ENCODE measurements at places on chromosomes 2 and 18.

DNA sequence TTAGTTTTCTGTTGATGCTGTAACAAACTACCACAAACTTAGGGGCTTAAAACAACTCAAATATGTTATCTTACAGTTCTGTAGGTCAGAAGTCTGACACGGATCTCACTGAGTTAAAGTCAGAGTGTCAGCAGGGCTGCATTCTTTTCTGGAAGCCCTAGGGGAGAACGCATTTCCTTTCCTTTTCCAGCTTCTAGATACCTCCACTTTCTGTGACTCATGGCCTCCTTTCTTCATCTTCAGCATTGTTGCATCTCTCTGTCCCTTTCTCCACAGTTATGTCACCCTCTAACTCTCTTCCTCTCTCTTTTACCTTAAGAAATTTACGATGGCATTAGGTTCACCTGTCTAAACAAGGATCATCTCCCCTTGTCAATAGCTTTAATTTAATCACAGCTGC lies 13.3 kb upstream of the PPP4R1 start:
- no peak for DNase-seq

- DNase-seq: no peak
Measured at GRCh38 chr2:165079432-165079831, 124.1 kb upstream of the SLC38A11 start.

DNA sequence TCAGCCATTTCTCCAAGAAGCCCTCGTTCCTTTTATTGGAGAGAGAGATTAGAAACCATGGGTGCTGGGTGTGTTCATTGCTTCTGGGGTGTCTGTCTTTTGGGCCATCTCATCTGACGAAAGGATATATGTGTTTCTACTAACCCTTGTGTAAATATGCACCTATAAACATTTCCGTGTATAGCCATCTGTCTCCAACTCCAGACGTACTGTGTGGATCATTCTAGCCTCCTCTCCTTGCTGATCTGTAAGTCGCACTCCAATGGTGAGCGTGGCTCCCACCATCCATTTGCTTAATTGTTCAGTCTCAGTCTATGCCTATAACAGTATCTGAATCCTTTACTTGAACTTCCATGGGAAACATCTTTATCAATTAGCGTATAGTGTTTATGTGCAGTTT lies 1.8 kb downstream of the RBFA start:
- DNase-seq: no peak

GRCh38 chr2:169853041-169853668 lies 25.9 kb downstream of the UBR3 start:
- no peak for DNase-seq

DNA sequence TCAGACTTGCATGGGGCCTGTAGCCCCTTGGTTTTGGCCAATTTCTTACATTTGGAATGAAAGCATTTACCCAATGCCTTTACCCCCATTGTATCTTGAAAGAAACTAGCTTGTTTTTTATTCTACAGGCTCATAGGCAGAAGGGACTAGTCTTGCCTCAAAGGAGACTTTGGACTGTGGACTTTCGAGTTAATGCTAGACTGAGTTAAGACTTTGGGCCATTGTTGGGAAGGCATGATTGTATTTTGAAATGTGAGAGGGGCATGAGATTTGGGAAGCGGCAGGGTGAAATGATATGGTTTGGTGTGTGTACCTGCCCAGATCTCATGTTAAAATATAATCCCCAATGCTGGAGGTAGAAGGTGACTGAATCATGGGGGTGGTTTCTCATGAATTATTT lies 13.4 kb upstream of the WDR75 start:
- no peak for DNase-seq

DNA sequence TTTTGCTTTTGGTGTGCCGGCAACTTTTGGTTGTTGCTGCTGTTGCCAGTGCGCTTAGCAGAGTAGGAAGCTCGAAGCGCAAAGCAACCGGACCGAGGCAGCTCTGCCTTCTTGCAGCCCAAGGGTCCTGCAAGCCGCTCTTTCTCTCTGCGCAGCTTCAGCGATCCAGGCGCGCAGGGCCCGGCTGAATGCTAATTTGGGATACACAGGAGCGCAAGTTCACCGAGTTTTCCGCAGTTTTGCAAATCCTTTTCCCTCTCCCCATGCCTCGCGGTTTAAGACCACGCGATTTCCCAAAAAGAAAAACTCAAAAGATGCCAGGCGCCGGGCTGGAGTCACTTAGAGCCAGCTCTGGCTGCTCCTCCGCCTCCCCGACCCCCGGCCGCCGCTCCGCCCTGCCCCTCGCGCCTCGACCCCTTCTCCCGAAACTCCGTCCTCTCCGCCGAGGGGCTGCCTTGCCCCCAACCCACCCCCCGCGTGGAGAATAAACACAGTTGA lies 13.5 kb upstream of the SIX3 start:
- DNase-seq: no peak

GRCh38 chr18:4283746-4284291 lies 171.3 kb downstream of the DLGAP1 start:
- no peak for DNase-seq

- DNase-seq: no peak
Measured at GRCh38 chr2:191650896-191651773, 26.8 kb upstream of the NABP1 start.

DNA sequence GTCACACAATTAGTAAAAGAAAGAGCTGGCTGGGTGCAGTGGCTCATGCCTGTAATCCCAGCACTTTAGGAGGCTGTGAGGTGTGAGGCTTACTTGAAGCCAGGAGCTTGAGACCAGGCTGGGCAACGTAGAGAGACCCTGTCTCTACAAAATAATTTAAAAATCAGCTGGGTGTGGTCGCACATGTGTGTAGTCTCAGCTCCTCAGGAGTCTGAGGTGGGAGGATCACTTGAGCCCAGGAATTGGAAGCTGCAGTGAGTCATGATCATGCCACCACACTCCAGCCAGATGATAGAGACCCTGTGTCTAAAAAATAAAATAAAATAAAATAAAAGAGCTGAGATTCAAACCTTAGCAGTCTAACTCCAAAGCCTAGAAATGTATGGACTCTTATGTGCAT lies 39.0 kb upstream of the NEDD4L start:
- no peak for DNase-seq

DNA sequence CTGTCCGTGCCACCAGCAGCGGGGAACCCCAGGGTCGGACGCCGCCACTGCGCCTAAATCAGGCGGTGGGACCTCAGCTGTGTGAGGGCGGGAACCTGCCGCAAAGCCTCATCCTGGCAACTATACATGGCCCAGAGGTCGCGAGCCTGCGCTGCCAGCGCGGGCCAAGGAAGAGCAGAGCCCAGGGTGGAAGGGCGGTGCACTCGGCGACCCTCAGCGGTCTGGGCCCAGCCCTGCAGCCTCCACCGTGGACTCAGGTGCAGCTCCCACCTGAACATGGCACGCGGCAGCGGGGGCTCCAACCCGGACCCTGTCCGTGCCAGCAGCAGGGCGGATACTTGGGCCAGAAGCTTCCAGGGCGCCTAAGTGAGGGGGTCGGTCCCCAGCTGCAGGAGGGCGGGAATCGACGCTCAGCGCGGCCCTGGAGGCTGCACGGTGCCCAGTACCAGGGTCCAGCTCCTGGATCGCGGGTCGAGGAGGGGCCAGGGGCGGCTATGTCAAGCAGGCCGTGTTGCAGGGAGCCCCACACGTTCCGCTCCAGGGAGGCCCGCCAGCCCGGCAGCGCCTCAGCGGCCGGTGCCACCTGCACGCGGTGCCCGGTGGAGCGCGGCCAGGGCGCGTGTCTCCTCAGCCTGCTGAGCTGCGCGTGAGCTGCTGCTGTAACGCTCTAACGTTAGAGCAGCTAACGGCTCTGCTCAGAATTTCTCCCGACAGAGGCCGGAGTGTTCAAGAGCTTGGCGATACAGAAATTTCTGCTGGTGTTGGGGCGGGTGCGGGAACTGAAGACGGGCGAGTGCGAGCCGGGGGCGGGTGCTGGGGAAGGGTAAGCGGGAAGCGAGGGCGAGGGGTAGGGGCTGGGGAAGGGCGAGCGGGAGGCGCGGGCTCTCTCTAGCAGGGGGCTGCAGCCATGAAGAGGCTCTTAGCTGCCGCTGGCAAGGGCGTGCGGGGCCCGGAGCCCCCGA lies at the start of gene ANKRD30B:
TSS of gene ANKRD30B (plus strand) at position 660 of the 962 bp plus-strand sequence. CDS start at position 908, 248 bp downstream.
- no peak for DNase-seq

- DNase-seq: no peak
Measured at GRCh38 chr18:38358805-38359657, 793.4 kb upstream of the CELF4 start.

DNA sequence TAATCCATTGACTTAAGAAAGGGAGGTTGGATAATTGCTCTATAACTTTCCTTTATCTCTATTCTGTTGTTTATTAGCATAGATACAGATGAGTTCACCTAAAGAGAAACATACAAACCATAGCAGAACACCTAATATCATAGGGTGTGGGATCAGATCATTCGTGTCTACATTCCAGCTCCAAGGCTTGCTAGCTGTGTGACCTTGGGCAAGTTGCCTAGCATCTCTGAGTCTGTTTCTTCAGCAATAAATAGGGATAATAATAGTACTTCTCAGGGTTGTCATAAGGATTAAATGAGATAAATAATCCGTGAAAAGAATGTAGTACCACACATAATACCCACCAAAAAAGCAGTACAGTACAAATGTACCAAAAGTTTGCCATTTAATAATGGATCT lies 126.2 kb downstream of the PLB1 start:
- DNase-seq: no peak

DNA sequence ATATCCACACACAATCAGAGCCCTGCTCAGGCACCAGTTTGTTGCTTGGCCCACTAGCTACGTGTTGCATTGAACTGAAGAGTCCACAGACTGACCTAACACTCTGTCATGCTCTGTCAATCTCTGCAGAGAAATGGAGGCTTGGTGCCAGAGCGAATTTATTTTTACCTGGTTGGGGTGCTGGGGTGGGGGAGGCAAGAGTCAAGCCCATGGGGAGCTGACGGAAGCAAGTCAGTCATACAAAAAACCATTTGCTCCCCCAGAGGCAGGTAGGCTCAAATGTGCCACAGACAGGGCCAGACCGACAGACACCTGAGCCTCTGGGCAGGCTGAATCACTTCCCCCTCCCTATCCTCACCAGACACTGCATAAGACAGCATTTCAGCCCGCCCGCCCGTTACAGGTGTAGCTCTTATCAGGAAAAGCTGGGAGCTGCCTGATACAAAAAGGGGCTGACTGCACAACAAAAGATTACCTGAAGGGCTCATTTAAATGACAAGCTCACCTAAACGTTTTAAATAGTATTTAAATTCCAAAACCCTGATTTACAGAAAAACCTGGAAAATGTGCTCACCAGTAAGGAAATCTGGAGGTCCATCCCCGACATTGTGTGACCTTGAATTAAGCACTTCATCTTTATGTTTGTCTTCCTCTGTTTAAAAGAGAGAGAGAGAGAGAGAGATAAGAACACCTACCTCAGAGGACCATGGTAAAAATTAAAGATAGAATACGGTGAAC lies 2.1 kb upstream of the PCBP1 start:
- no peak for DNase-seq

GRCh38 chr2:65430603-65431420 lies 1.6 kb downstream of the SPRED2 start:
- DNase-seq: peak; percentile 36

DNA sequence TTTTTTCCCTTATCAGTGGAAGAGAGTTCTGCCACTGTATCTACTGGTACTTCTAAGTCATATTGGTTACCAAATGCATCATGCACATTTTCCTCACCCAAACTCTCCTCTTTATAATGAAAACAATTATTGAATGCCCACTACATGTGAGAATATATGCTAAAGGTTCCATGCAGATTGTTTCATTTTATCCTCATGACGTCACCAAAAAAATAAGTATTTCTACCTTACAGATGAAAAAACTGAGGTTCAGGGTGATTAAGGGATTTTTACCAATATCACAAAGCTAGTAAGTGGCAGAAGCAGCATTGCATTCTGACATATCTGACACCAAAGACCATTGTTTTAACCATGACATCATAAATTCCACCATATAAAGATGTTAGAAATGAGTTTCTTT lies 51.9 kb upstream of the ZEB2 start:
- no peak for DNase-seq

DNA sequence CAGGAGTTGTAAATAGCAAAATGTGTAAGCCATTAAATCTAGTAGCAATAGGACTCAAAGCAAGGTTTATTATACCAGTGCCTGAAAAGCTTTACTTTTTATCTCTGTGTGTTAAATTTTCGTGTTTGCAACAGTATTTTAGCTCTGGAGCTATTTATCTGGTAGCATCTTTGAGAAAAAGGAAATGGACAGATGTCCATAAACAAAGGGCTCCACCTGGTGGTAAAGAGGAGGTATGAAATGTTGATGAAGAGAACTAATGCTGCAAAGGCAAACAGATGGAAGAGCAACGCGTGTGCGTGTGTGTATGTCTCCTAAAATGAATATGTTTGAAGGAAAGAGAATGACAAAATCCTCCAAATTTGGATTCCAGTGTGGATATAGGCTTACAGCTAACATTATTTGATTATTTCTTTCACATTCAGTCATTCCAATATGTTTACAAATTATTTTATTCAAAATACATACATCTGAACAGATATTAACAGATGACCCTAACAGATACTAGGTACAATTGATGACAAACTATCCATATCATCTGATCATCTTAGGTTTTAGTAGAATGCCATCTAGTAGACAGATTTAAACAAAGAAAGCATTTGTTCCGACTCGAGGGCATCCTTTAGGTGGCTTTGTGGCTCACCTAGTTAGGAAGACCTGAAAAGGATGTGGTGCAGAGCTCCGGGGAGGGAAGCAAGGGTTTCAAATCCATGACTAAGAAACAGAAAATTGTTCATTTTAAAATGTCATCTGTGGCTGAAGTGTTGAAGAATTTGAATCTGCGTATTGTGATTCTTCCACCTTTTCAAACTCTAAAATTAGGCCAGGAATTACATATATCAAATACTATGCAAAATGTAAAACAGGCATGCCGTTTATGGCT lies 383.3 kb downstream of the MTX2 start:
- DNase-seq: peak; percentile 30

DNA sequence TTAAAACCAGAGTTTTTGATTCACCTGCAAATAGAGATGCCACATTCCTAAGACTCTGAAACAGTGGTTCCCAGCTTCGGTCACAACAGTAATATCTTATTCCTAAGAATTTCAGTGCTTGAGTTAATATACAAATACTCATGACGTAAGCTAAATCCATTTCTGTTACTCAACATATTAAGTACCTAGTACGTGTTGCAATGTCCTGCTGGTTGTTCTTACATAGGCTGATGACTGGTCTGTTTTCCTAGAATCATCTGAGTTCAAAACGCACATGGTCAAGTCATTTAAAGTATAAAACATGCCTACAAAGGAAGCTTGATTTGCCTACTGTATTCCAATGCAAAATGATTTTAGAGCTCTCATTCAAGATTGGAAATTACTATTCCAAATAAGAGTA lies 7.2 kb downstream of the NCL start:
- DNase-seq: no peak

All from HTR-8/SVneo (cell line).